Smooth muscle cell of the coronary artery (primary cell): ENCODE measurements at places on chromosomes 1 and 21. TPM values are rescaled to one million over a fixed set of nuclear protein-coding genes. Genes with fewer than 3 reads are reported as not detected.

The FHL3 gene
- 10.9 and 26.4 TPM in 2 replicates for total RNA-seq

The IARS2 gene
- 50.4 and 77.8 TPM in 2 replicates for total RNA-seq

The NOTCH2NLA gene
- 83.5 and 106 TPM in 2 replicates for total RNA-seq

The PGLYRP4 gene
- total RNA-seq: not detected in 2 replicates
